ENCODE measurements at places on chromosomes 6 and 20.

DNA sequence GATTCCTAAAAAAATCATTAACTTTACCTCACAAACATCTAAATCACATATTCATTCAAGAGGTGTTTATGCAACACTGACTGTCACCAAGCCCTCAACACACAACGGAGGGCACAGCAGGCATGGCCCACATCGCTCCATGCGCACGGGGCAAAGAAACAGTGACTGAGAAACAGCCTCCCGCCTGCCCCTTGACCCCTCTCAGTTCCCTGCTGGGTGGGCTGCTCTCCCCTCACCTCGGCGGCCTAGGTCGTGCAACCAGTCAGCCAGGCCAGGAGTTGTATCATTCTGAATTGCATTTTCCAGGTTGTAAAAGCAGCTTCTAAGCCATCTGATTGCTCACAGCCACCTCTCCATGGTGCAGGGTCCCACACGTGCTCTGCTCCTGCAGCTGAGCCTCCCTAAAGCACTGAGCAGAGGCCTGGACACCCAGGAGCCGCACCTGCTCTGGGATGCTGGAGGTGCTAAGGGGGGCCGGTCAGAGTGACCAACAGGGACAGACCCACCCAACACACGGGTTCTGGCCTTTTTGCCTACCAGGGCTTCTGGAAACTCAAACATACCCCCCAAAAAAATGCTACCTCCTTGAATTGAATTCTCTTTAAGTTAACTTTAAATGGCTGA is 37.9 kb downstream of the TAF4 start:
- DNase-seq, result no peak

DNA sequence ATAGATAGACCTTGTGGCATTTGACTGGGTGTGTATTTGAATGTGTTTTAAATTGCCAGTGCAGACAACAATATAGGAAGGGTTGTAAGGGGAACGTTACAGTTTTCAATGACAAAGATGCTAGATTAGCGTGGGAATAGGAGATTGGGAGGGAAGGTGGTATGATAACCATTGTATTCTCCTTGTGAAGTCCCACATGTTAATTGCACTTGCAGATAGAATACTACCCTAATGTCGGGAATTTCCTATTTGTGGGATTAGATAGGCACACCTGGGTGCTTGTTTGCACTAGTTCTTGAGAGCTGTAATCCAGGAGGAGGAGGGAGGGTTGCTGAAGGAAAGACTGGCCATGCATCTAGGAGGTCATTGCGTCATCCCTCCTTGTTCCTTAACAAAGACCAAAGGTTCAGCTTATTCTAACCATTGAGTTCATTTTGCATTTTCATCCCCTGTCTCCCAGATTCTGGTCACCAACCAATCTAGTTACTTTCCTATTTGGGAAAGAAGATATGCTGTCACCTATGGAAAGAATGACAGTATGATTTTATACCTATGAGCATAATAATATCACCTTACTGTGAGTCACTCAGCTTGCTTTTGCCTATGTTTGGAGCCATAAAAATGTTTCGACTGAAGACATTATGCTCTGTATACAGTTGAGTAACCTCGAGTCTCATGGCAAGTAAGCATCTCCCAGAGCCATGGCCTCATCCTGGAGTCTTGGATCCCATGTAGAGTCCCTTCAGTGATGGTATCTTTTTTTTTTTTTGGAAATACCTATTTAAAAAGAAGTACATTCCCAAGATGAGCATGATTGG is 201.5 kb downstream of the DTNBP1 start:
- DNase-seq, result no peak

DNA sequence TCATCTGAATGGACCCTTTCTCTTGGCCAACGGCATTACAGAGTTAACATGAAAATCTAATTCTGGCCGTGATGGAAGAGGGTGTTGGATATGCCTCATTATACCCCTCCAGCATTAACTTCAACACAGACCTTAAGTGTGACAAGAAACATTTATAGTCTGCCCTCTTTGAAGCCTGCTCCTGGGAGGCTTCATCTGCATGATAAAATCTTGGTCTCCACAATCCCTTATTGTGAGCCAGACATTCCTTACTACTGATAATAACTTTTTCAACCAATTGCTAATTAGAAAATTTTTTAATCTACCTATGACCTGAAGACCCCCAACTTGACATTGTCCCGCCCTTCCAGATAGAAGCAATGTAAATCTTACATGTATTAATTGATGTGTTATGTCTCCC is 9.3 kb upstream of the HBS1L start:
- DNase-seq, result no peak

- no peak for DNase-seq
These were observed 3.3 kb upstream of the TAF4 start for GRCh38 chr20:62068997-62069396.

DNA sequence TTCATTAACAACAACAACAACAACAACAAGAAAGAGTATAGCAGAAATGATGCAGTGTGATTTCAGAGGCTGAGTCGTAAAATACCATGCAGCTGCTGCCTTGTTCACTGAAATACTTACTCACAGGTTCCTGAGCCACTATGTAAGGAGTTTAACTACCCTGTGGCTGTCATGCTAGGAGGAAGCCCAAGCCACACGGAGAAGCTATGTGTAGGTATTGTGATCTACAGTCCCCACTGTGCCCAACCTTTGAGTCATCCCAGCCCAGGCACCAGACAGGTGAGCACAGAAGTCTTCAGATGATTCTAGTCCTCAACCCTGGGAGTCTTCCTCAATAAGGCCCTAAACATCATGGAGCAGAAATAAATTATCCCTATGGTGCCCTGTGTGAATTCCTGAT is 14.6 kb upstream of the RALY start:
- no peak for DNase-seq

DNA sequence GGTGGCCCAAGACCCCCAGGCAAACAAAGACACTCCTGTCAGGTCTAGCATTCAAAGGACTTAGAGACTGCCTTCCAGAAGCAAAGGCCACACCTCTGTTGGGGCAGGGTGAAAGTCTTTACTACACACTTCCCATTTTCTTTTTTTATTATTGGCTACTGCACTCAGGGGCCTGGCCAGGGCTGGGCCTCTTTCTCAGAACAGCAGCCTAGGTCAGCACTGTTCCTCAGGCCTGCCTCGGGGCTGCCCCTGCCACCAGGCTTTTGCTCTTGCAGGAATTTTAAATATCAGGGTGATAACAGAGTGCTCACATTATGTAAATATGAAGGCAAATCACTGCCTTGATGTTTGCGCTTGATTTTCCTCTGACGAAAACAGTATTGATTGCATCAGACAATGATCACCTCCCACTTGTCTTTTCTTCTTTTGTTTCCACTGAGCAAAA is 18.5 kb downstream of the GSTA4 start:
- no peak for DNase-seq

- no peak for DNase-seq
These were observed 92.4 kb downstream of the COL9A1 start for GRCh38 chr6:70210462-70210861.

DNA sequence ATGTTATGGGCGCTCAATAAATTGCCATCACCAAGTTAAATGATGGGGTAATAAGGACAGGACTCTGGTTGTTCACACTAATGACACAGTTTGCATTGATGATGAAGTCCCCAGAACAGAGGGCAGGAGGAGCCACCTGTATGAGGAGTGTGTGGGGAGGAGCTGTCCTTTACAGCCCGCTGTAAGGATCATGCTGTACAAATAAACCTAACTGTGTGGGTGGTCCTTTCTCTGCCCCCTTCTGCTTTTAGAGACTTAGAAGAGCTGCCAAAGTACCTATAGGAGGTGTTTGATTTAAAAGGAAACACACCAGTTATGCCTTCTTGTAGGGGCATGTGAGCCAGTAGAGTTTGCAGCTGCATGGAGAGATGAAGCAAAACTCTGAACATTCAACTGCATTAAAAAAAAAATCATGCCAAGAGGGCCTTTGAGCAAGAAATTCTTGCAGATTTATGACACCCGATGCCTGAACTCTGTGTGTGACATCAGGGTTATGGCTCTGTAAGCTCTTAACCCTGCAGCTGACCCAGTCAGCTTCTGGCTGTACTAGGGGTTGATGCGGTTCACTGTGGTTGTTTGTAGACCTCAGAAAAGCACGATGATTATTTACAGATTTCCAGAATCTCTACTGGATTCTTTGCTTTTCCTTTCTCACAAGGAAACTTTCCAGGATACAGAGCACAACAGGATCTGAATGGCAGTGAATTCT is 67.4 kb downstream of the UST start:
- DNase-seq, result no peak

DNA sequence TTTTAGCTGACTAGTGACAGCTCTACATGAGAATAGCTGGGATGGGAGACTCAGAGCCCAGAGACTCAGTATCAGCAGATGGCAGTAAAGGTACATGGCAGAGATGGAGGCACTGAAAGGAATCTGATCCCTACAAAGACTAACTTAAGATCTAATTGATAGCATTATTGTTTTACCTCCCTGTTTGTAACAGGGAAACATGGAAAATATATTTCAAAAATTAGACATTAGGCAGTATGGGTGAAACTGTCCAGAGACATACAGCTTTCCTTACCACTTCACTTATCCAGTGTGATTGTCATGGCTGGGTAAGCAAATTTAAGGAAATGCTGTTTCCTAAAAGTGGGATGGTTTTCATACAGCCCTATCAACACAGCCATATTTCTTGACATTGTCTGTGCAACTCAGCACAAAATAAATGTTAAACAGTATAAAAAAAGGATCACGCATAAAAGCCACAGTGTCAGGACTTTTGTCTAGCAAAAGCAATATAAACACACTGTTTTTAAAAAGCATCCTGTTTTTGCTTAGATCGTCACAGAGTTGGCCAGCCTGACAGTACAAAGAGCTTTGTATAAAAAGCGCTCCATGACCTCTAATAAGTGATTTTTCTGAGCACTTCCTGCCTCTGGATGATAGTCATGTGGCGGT is 376.9 kb downstream of the PHF3 start:
- no peak for DNase-seq

DNA sequence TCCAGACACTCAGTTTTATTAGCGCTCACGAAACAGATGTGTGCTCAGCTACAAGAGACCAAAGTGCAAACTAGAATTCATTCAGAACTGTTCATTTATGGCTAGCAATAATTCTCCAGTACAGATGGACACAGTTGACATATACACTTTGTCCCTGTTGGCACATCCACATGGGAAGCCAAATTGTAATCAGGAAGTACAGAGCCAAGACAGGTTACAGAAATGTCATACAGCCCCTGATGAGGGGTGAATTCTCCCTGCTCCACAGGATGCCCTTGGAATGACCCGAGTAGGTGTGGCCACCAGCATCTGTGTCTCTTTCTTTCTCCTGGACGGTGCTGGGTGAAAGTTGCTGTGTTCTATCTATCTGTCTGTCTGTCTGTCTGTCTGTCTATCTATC is 7.6 kb downstream of the DHX35 start:
- no peak for DNase-seq

- DNase-seq, result no peak
These were observed 5.0 kb downstream of the SLC12A5 start for GRCh38 chr20:46034039-46034438.

DNA sequence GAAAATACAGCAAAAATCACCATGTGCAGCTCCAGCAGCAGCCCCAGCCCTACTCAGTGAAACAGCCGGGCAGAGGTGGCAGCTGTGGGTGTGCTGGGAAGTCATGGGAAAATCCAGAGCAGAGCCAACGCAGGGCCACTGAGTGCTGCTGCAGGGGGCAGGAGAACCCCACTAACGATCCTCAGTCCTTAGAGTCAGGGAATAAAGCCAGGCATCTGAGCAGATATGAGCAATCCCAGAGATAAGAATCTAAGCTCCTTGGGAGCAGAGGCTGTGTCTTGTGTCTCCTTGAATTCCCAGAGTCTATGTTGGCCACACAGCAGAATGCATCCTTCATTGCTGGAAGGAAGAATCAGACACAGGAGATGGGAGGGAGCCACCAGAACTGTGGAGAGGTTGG is 493.1 kb upstream of the MAP3K7 start:
- no peak for DNase-seq

DNA sequence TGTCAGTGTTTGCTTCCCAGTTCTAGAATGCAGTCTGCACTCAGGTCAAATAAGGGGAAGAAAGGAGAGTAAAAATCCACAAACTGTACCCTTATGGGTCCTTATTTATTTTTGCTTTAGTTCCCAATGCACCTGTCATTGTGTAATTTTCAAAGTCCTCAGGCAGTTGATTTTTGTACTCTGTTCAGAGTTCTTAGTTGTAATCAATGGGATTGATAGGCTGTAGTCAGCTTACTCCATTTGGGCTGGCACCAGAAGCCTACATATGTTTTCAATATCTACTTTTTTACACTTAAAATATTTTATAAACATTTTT is 18.6 kb downstream of the AIG1 start:
- DNase-seq, result no peak

- DNase-seq, result no peak
These were observed 116.6 kb downstream of the ZDHHC14 start for GRCh38 chr6:157497579-157497978.

DNA sequence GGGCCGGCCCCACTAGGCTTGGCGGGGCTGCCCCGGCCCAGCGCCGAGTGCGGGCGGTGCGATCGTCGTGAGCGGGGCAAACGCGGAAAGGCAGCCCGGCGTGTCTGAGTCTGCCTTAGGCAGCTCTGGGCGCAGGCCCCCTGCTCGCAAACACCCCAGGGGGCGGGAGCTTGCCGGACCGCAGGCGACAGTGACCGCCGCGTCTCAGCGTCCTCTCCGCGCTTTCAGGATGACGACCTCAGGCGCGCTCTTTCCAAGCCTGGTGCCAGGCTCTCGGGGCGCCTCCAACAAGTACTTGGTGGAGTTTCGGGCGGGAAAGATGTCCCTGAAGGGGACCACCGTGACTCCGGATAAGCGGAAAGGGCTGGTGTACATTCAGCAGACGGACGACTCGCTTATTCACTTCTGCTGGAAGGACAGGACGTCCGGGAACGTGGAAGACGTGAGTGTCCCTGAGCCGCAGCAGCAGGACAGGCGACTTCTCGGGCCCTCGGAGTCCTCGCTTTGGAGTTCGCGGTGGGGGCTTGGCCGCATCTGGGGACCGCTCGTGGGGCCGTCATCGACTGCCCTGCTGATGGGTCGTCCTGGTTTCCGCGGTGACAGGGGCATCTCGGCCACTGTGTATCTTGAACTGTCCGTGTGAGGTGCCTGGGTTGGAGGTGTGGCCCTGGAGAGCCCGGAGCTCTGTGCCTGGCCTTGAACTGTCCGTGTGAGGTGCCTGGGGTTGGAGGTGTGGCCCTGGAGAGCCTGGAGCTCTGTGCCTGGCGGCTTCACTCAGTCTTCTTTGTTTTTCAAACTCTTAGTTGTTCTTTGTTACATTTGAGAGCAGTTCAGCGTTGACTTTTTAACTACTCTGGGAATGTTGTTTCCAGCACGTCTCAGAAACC is 786 bp downstream of the ADRM1 start:
- no peak for DNase-seq

DNA sequence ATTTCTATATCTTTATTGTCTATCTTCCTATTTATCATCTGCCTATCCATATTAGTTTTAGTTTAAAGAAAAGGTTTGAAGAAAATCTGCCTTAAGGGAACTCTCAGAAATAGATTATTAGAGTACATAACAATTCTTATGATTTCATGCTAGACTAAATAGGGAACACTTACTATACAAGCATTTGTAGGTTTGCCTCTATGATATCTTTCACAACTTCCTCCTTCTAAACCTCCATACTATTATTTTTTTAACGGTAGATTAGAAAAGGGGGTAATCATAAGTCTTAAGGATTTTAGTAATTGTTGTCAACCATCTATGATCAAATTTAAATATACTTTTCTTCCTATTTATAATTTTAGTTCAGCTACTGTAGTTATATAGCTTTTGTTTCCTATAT is 11.6 kb upstream of the DSE start:
- no peak for DNase-seq
